ENCODE measurements at places on chromosomes 2 and 18.

GRCh38 chr2:204470178-204470620 is 75.1 kb upstream of the PARD3B start:
- no peak for DNase-seq

- DNase-seq = no peak
These were observed 137.3 kb downstream of the SETBP1 start for GRCh38 chr18:44817831-44818473.

DNA sequence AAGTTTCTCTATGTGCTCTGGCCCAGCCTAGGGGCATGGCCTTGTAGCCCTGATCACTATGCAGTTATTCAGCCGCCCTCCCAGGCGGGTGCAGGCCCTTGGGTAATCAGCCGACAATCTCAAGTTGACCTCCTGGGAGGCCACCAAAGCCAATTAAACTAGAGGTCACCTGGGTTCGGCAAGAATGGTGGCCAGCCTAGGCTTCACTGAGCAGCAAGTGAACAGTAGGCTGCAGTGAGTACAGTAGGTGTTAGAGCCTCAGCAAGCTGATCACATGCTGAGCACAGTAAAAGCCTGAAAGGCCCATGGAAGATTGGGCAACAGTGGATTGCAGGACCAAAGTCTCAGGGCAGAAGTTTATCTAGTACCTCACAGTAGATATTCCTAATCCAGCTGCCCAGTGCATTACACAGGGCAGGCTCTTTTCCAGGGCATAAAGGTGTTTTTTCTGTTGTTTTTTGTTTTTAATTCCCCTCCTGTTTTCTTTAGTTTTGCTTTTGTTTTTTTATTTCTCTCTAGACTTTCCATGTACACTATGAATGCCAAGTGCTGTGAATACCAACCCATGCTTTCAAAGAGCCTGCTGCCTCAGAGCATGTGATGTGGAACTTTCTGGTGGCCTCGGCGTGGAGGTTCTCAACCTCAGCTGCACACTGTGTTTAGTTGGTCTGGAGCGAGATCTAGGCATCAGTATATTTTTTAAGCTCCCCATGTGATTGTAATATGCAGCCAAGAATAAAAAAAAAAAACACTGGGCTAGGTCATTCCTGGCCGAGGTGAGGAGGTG is 55.9 kb upstream of the ATL2 start:
- DNase-seq = no peak

GRCh38 chr2:30503007-30503694 is 56.1 kb downstream of the LCLAT1 start:
- no peak for DNase-seq

- no peak for DNase-seq
These were observed 5.4 kb downstream of the ACTR3 start for GRCh38 chr2:113895301-113895700.

DNA sequence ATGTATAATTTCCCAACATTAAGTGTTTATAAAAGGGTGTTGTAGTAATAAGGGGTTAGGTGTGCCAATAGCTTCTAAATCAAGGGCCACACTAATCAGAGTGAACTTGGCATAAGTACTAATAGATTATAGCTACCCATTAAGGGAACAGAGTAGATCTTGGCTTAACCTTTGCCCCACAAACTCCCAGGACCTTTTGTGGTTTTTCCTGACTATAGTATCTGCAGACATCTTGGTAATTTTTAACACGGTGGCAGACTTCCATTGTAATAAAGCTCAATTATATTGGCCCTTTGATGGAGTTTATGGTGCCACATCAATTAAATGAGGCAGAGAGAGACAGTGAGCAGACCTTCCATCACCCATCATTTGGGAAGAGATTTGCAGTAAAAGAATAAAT is 358.5 kb upstream of the HNRNPA3 start:
- no peak for DNase-seq

Data from pulmonary artery endothelial cell (primary cell).